ENCODE measurements at places on chromosomes 7 and 10.

DNA sequence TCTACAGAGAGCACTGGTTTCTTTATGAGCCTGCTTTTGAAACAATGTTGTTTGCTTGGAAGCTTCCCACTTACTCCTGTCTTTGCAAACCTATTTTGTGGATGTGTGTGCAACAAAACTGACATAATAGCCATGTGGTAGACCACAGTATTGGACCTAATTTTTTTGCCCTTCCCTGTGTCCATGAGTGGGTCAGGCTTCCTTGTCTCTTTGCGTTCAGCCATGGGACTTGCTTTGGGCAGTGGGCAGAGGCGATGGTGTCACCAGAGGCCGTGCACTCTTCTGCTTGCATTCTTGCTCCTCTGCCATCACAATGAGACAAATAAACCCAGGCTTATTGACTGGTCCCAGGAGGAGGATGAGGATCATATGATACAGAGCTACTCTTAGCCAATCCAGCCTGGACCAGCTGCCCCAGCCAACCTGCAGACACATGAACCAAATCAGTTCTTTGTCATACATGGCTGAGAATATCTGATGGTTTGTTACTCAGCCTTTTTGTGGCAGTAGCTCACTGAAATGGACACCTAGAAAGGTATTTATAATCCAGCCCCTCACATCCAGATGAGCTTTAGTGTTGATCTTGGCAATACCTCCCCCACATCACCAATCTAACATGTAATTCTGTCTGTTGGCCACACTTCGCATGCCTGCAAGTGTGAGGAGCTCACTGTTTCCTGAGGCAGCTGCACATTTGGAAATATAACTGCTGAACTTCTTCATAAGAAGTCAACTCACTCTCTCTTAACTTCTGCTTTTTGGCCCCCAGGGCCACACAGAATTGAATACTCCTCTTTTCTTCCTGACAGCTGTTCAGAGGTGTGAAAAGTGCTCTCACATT, 427.8 kb upstream of the ZMIZ1 start:
- no peak for DNase-seq

DNA sequence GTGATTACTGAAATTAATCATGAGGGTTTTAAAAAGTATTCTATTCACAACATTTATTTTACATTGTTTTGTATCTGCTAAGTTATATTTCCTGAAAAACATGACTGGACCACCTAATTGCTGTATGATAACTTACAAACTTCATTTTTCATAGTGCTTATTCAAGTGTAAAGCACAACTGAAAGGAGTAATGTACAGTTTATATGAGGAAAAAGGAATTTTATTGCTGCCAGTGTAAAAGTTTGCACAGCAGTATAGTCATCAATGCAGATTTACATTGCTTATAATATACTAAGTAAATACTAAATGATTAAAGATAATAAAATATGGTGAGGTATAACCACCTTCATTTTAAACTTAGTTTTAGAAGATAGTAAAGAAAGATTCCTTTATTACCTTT, 4.0 kb downstream of the PTEN start:
- DNase-seq, result no peak

- no peak for DNase-seq
Observed at GRCh38 chr10:28951484-28951883, 274.2 kb downstream of the BAMBI start.

DNA sequence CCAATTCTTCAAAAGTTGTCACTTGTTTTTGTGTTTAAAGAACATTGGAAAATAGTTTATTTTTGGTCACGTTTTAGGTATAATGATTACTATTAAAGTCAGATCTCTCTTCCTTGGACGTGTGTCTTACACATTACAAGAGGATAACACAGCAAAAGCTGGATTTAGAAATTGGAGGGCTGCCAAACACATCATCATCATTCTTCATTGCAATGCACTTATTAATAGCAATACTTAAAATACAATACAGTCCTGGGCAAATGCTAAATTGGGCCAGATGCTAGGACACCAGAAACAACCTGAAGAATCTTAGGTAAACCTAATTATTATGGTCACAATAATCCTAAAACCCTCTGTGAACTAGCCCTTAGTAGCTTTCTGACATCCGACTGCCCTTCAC, 303.6 kb downstream of the DGKB start:
- no peak for DNase-seq

- no peak for DNase-seq
Observed at GRCh38 chr7:153470004-153470671, 582.1 kb upstream of the DPP6 start.

- DNase-seq, result no peak
Observed at GRCh38 chr7:8305104-8305503, 43.1 kb upstream of the ICA1 start.

GRCh38 chr10:27723436-27723835, 22.2 kb downstream of the MKX start:
- no peak for DNase-seq

GRCh38 chr7:117176206-117176605, 146.7 kb downstream of the WNT2 start:
- no peak for DNase-seq

- peak; percentile 3 for DNase-seq
Observed at GRCh38 chr10:58384544-58384998, 639 bp upstream of the TFAM start.

DNA sequence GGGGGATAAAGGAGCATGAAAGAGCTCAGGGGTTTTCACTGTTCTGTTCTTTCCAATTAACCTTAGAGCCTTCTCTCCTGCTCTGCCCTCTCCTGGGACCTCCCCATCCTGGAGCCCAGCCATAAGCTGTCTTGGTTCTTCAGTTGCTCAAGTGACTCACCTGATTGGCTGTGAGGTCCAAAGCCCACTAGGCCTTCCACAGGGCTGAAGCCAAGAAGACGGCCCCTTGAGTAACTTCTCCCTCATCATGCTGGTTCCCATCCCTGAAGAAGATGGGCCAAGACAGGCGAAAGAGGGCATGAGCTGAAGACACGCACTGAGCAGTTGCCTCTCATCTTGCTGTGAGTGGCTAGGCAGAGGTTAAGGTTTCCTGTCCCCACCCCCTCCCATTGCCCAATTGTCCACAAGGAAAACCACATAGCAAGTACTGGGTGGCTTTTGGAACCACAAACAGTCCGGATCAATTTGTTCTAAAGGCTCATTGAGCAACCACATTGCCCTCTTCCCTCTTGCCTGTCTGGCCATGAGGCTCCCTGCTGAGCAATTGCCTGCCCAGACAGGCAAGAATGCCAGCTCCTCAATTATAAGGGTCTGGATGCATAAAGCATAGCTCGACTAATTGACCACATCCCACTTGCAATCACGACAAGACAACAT, 43.9 kb upstream of the GPAM start:
- peak; percentile 35 for DNase-seq

GRCh38 chr7:101899616-101900015, 82.2 kb downstream of the CUX1 start:
- no peak for DNase-seq

DNA sequence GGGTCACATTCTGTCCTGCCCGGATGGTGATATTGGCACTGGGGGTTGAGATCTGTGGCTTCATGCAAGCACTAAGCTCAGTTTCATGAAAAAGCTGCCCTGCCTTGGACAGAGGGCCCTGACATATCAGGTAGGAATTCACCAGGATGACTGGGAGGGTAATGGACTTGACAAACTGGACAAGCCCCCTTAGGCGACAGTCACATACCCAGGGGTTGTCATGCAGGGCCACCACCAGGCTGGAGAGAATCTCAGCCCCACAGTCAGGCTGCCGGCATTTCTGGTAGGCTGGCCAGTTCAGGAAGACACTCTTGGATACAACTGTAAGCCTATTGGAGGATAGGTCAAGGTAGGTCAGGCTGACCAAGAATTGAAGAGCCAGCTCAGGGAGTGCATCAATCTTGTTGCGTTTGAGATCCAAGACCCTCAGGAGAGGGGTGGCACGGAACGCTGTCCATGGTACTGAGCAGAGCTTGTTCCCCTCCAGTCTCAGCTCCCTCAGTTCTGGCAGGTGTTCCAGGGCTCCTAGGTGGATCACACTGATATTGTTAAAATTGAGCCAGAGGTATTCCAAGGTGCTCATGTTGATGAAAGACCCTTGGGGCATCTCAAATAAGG, 824 bp downstream of the LRIT2 start:
- no peak for DNase-seq

DNA sequence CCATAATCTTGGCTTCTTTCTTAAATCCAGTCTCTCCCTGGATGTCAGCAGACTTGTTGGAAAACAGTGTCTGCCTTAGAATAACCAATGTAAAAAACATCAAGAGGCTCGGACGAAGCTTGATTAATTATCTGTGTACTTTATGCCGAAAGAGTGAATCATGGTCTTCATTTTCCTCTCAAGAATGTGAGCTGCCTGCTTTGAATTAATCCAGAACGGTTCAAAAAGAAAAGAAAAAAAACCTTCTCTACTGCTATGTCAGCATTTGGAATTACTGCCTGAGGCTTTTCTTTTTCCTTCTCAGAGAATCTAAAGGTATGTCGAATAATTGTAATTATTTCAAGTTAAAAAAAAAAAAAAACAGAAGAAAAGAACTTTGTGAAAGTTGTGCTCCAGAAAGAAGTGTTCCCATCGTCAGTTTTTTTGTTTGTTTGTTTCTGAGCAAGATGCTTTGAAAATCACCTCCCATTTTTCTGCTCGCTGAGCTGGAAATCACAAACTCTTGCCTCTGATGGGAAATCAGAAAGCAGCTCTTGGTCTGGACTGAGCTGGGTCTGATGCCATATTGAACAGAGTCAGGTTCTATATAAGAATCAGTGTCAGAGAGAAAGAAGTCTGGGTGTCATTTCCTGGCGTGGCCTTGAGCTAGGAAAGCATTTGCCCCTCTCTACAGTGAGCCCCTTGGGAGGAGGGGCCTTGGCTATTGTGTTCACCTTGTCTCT, 20.2 kb downstream of the PLPP4 start:
- no peak for DNase-seq

DNA sequence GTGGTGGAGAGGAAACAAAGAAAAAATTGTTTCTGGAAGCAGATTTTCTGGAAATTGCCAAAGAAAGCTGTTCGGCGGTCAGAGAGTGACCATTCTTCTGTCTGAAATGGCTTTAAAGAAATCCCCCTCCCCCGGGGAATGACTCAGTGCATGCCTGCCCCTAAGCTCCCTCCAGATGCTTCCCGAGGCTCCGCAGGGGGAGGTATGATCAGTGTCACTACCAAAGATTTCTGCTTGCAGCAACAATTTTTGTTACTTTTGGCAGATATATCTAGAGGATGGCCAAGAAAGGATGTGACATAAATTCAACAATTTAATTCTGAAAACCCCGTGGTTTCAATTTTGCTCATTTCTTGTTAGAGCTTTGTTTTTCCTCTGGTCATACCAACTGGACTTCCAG, 163.9 kb downstream of the JCAD start:
- DNase-seq, result no peak

DNA sequence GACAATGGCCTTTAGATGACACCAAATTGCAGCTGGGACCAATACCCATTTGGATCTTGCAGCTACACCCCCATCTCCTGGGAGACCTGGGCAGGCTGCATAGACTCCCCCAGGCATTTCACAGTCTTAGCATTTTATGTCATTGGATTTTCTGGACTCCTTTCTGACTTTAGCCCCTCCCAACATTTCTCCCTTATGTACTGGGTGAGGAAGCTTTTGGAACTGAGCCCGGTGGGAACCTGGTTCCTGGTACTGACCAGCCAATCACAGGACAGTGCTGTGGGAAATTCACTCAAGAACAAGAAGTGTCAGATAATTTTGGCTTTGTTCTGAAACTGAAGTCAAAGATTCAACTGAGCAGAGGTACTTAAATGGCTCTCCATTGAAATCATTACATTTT, 177.7 kb downstream of the ACTR3B start:
- DNase-seq, result no peak

DNA sequence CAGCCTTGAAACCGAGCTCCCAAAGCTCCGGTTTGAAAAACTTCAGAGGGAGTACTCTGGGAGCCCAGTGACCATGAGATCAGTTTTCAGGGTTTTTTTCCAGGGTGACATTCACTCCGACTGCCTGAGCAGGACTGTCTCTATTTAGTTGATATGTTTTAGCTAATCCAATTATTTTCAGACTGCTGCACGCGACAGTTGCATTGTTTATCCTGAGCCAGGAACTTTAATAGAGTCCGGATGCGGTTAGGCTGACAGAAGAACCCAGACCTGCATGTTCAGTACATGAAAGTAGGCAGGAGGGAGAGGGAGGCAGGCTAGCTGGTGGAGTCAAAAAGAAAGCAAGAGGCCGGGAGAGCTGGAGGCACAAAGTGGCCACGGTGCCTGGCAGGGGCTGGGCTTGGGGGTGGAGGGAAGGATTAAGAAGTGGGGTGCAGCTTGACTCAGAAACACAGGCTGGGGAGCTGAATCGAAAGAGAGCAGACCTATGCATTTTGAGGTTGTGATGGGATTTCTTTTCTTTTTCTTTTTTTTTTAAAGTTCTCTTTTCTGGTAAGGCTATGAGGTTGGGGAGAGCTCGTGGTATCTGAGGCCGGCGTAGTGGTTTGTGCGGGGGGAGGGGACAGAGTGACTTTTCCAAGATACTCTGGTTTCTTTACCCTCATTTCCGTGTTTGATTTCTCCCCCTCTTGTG, 5.7 kb downstream of the GATA3 start:
- no peak for DNase-seq

DNA sequence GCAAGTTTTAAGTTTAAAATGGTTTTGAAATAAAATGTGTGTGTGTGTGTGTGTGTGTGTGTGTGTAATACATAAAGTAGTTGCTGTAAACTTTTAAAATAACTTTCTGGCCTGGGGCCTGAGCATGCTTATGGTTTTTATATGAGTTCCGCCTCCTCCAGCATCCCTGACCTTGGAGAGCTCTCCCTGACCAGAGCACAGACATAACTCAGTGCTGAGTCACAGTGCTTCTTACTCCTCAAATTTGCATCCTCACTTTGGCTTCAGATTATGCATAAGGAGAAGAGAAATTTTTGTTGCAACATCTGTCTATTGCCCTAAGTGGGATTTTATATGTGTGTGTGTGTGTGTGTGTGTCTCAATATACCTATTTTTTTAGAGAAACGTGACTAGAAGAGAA, 200.8 kb downstream of the ELMO1 start:
- DNase-seq, result no peak

- DNase-seq, result peak; percentile 98
Observed at GRCh38 chr10:124381011-124381611, 37.6 kb downstream of the OAT start.

DNA sequence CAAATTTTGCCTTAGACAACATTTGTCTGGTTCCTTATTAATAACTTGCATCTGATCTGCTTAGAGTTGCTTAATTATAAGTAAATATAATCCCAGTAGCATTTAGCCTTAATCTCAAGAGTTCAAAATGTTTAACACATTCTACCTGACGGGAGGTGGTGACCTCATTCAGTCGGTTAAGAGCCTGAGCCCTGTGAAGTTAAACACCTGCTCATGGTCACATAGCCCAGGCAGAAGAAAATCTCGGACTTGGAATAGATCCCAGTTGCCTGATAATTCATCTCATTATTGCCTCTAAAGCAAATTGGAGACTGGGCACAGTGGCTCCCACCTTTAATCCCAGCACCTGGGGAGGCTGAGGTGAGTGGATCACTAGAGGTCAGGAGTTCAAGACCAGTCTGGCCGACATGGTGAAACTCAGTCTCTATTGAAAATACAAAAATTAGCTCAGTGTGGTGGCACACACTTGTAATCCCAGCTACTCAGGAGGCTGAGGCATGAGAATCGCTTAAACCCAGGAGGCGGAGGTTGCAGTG, 18.6 kb upstream of the ASCC1 start:
- no peak for DNase-seq

- DNase-seq, result no peak
Observed at GRCh38 chr7:780081-780480, 52.2 kb upstream of the SUN1 start.
